MCF 10A (cell line): ENCODE measurements at places on chromosomes 4 and X. TPM values are rescaled to one million over a fixed set of nuclear protein-coding genes. Genes with fewer than 3 reads are reported as not detected.

EOLA2 gene
- 47.4 and 52.8 TPM in 2 replicates for total RNA-seq

TGIF2LX gene
- total RNA-seq, result not detected in 2 replicates

MAGEA3 gene
- not detected in 2 replicates for total RNA-seq

DUSP9 gene
- total RNA-seq, result not detected in 2 replicates

DNA sequence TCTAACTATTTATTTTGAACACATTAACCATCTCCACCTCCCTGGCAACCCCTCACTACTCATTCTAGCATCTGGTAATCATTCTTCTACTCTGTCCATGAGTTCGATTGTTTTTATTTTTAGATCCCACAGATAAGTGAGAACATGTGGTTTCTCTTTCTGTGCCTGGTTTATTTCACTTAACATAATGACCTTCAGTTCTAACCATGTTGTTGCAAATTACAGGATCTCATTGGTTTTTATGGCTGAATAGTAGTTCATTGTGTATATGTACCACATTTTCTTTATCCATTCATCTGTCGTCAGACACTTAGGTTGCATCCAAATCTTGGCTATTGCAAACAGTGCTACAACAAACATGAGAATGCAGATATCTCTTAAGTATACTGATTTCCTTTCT lies 33.4 kb upstream of the FAM47B start:
- no peak for DNase-seq
- H3K4me3 ChIP-seq, result no peak overlapping the region
- peaks cover 51% of the 10 kb centered on the region for H3K27me3 ChIP-seq
- H3K36me3 ChIP-seq, result no peaks in the 10 kb centered on the region
- no peaks in the 10 kb centered on the region for H3K4me1 ChIP-seq

DNA sequence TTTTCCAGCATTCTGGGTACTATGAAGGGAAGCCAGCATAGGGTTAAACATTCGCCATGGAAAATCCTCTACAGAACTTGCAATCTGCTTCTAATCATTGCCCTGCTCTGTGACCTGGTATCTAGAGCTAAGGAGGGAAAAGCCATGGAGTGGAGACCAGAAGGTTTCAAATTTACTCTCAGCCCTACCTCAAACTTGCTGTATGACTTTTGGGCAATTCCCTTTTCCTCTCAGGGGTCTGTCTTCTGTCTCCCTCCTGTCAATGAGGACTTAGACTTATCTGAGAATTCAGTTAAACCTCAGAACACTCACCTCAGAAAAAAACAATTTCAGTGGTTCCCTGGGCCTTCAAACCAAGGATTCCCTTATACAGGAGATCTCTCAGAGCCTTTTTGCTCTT lies 29.1 kb downstream of the ARHGEF9 start:
- peaks cover 22% of the 10 kb centered on the region for H3K4me1 ChIP-seq
- H3K36me3 ChIP-seq, result no peaks in the 10 kb centered on the region
- H3K27ac ChIP-seq, result peak overlapping the region; percentile 83
- no peak for DNase-seq
- no peak overlapping the region for H3K4me3 ChIP-seq

GRCh38 chrX:69503228-69503781 lies 821 bp upstream of the NALF2 start:
- peak overlapping the region; percentile 76 for H3K4me3 ChIP-seq
- H3K27me3 ChIP-seq, result peaks cover 7% of the 10 kb centered on the region
- H3K27ac ChIP-seq, result no peak overlapping the region
- peaks cover 6% of the 10 kb centered on the region for H3K4me1 ChIP-seq
- DNase-seq, result no peak

DNA sequence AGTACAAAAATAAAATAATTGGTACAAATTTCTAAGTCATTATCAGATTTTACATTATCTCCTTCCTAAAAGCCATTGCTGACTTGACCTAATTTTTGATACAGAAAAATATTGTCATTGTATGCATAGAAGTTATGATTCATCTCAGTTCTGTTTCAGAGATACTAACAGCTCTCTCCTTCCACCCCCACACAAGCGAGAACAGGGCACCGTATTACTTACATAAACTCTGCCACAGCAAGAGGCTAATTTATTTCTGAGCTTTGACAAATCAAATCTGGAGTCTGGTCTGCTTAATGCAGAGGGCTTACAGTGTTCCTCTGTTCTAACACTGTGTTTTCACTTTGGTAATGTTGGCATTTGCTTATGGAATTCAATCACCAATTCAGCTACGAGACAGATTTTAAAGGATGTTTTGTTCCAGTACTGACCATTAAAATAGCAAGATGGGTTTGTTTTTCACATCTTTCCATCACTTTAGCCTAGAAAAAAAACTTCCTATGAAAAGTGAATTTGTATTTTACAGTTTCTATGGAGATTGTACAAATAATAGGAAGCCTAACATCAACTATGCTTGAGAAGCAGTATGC lies 181.8 kb downstream of the USP46 start:
- H3K4me1 ChIP-seq, result no peaks in the 10 kb centered on the region
- no peak for DNase-seq
- peaks cover 36% of the 10 kb centered on the region for H3K27me3 ChIP-seq

DNA sequence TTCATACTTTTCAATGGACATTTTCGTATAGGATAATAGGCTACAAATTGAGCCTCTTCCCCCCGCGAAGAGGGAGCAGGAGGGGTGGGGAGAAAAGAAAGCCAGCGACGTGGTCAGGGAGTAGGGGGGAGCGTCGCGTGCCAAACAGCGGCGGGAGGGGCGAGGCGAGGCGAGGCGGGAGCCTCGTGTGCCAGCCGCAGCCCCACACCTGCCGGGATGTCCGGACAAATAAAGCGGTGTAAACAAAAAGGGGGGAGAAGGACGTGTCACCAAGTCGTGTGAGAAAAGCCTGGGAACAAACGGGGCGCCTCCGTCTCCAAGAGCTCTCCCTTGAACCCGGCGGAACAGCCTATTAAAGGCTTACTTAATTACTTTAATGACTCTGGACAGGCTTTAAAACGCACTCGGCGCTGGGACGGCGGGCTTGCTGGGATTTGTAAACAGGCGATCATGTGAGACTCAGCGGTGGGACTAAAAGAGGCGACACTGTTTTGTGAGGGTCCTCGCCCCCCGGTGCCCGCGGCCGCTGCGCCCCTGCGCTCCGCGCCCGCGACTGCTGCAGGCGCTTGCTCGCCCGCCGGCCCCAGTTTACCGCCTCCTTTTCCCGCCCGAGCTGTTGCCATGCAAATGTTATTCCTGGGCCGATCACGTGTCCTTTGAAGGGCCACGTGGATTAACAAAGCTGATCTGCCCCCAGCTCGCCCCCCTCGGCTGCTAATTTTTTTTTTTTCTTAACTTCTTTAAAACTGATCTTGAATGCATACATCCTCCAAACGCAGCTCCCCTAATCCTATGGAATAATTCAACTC lies at the start of gene HELT:
Gene HELT (plus strand): TSS at position 527 of the 809 bp plus-strand sequence. CDS start 439 bp downstream, outside the sequence.
- H3K27ac ChIP-seq, result no peak within 1 kb of the TSS
- no peaks in the 10 kb centered on the region for H3K4me1 ChIP-seq
- H3K27me3 ChIP-seq, result peaks cover 88% of the 10 kb centered on the region

DNA sequence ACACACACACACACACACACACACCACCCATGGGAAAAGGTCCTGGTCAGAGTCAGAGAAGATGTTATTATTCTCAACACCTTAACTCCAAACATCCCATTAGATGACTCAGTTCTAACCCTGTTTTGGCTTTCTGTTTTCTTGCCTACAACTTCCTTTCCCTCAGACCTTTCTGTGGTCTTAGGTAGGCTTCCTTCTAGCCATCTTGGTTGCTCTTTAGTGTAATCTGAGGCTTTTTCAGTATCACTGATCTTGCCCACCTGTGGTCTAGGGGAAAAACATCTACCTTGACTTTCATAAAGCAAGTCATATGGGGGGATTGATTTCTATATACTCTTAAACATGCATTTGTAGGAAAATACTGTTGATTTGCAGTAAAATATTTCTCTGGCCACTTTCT lies 56.9 kb downstream of the ATG4A start:
- no peaks in the 10 kb centered on the region for H3K36me3 ChIP-seq
- H3K4me3 ChIP-seq, result no peak overlapping the region
- no peaks in the 10 kb centered on the region for H3K4me1 ChIP-seq
- no peak for DNase-seq
- peaks cover 63% of the 10 kb centered on the region for H3K27me3 ChIP-seq

GRCh38 chrX:30570505-30570904 lies 7.1 kb downstream of the TASL start:
- peaks cover 25% of the 10 kb centered on the region for H3K27me3 ChIP-seq
- H3K4me3 ChIP-seq, result no peak overlapping the region
- no peaks in the 10 kb centered on the region for H3K36me3 ChIP-seq
- H3K4me1 ChIP-seq, result no peaks in the 10 kb centered on the region
- no peak overlapping the region for H3K27ac ChIP-seq
